WERI-Rb-1 (cell line): ENCODE measurements at places on chromosomes 7 and 10.

DNA sequence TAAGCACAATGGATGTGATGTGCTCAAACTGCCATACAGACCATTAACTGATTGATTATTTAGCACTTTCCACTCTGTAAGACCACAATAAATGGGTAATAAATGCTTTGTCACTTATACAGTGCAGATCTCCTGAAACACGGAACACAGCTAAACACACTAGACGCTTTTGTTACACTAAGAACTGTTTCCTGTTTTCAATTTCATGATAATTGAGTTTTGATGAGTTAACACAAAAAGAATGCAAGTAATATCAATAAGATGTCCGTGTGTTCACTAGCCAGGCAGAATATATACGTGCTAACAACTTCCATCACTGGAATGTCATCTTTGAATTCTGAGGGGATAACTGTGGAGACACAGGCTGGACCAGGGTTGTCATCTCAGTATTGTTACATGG is 178.8 kb downstream of the SKAP2 start:
- no peak for DNase-seq

DNA sequence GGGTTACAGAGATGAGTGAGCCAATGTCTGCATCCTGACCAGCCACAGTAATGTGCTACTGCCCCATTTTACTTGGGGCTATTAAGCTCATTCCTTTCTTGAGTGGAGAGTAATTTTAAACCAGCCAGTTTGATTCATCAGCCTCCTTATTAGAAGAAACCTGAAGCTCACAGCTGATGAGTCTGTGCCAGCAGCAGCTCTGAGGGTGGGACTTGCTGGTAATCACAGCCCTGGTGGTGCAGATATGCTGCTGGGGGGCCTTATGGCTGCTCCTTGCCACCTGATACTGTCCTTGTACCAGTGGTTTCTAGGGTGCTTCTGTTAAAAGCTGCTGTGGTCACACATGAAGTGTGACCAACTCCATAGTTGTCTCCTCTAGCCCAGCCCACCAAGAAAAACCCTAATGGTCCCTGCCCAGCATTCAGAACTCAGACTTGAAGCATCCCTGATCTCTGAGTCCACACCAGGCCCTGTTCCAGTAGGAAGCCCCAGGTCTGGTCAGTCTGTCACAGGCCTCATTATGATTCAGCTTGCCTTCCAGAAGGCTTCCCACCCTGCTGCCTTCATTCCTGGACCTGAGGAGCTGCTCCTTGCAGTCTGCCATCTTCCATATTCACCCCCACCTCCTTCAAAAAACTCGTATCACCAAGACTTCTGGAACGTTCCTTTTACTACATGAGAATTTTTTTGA is 28.9 kb upstream of the RBM20 start:
- DNase-seq = no peak

DNA sequence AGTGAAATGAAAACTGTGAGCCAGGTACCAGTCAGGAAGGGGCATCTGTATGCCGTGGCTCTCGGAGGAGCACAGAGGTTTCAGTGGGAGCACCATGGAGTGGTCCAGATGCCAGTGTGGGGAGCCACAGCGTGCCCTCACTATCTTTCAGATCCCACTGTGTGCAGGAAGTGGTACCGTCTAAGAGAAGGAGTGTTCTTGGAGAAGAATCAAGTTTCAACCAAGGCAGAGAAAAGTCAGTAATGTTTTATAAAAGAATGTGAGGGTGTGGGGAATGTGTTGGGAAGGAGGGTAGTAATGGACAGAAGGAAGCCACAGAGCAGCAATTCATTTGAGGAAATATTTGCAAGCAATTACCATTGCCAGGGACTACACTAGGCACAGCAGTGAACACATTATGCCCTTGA is 35.6 kb downstream of the PRKAR2B start:
- DNase-seq = no peak

- DNase-seq = no peak
Observed at GRCh38 chr7:92313055-92313454, 67.3 kb downstream of the ANKIB1 start.

GRCh38 chr7:3336042-3336665 is 35.1 kb downstream of the SDK1 start:
- no peak for DNase-seq

GRCh38 chr10:105586451-105587098 is 945.5 kb downstream of the SORCS3 start:
- no peak for DNase-seq

- DNase-seq = no peak
Observed at GRCh38 chr7:70645876-70646351, 486.0 kb upstream of the GALNT17 start.

- no peak for DNase-seq
Observed at GRCh38 chr10:71471006-71471405, 74.3 kb downstream of the CDH23 start.

DNA sequence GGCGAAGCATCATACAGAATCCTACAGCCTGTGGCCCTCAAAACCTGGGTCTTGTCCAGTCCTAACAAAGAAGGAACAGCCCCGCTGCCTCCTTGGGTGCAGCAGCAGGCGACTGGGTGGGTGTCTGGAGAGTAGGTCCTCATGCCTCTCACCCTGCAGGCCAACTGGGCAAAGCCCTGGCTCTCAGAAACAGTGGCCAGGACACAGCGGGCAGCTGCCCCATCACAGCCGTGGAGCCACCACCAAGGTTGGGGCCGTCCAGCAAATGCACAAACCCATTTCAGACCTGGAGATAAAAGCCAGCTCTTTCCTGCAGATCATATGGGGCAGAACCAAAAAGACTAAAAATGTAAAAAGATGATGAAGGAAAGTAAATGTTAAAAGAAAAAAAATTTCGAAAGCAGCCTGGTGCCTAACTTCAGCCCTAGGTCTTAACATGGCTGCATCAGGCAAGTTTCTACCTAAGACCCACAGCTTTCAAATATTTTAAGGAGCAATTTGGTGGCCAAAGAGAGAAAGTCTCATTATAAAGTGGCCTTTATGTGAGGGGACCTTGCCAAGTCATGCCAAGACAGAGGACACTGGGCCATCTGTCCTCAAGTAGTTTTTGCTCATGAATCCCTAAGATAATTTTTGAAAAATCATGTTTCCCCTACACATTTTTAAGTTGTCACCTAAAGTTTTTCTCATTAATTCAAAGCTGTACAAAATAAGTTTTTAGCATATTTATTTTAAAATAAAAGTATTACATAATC is 142.1 kb downstream of the PAXIP1 start:
- DNase-seq = no peak

- no peak for DNase-seq
Observed at GRCh38 chr7:4066206-4066605, 615.9 kb upstream of the FOXK1 start.

- DNase-seq = peak; percentile 41
Observed at GRCh38 chr10:44975431-44976331, 2.9 kb downstream of the DEPP1 start.

GRCh38 chr7:158607563-158607962 is 19.9 kb upstream of the PTPRN2 start:
- no peak for DNase-seq

DNA sequence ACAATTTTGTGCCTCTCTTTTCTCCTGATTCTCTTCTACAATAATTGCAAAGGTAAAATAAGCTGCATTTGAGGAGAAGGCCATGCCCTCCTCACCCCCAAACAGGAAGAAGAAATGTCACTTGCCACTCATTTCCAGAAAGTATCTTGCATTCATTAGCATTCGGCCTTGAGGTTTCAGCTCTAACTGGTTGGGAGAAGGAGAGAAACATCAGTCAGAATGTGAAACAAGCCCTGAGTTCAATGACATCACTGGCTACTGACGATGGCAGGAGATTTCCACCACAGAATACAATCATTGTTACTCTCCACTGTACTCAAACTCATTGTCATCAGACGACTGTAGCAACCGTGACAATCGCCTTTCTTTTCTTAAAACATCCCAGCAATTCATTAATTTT is 72.8 kb downstream of the PRKCQ start:
- no peak for DNase-seq

- no peak for DNase-seq
Observed at GRCh38 chr7:46291050-46291438, 370.0 kb upstream of the IGFBP3 start.

DNA sequence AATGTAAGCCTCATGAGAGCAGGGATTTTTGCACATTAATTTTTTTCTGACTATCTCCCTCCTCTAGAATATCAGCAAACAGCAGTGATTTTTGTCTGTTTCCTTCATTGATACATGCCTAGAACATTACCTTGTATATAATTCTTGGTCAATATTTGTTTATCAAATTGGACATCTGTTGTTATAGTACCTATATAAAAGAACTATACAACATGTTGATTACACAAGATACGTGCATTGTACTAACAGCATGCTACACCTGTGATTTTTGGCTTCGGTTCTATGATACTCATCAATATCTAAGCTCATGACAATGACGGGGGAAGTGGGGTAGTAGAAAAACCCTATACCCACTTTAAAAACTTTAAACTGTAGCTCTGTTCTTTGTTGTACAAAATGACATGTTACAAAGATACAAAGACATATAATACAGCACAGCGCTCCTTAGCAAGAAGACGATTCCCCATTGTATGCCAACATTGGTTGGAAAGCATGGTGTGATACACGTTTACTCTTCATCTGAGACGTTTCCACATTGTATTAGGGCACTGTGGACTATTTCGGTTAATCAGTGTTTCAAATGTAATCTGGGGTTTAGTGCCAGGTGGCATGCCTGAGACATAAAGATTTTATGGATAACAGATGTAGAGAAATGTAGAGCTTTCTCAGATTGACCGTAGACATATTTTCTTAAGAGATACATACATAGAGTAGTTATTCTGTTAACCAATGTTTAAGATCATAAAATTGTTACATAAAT is 70.5 kb upstream of the FOXP2 start:
- DNase-seq = no peak

GRCh38 chr7:151088856-151089699 is 2.8 kb downstream of the AGAP3 start:
- DNase-seq = peak; percentile 89

DNA sequence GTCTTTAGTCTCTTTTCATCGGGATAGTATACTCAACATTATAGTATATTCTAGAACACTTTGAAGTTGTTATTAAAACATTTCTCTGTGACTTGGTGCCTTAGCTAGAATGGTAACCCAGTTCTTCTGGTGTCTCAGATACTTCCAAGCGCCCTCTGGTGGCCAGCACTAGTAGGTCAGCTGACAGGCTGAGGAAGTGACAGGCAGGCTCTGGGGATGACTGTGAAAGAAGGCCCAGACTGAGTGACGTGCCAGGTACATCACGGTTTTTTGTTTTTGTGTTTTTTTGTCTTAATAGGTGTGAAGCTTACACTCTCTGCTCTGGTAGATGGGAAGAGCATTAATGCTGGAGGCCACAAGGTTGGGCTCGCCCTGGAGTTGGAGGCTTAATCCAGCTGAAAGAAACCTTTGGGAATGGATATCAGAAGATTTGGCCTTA is 5.1 kb downstream of the COMTD1 start:
- DNase-seq = peak; percentile 91

GRCh38 chr7:69162931-69163670 is 435.2 kb upstream of the AUTS2 start:
- DNase-seq = no peak

DNA sequence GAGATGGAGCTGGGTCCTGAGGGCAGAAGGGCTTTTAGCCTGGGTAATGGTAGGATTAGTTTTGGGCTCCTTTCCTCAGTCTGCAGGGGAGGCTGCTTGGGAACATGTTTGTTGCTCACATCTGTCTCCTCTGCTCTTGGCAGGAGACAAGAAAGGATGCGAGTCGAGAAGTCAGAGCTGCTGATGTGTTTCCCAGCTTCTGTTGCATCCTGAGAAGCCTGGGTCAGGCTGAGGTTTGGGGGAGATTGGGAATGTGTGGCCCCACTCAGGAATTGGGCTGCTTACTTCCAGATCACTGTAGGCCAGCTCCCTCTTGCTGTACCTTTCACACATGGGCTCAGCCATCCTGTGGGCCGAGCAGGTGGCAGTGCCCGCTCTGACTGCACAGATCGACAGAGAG is 79.2 kb downstream of the CCNY start:
- no peak for DNase-seq

GRCh38 chr10:126175641-126176262 is 212.5 kb downstream of the ADAM12 start:
- no peak for DNase-seq

DNA sequence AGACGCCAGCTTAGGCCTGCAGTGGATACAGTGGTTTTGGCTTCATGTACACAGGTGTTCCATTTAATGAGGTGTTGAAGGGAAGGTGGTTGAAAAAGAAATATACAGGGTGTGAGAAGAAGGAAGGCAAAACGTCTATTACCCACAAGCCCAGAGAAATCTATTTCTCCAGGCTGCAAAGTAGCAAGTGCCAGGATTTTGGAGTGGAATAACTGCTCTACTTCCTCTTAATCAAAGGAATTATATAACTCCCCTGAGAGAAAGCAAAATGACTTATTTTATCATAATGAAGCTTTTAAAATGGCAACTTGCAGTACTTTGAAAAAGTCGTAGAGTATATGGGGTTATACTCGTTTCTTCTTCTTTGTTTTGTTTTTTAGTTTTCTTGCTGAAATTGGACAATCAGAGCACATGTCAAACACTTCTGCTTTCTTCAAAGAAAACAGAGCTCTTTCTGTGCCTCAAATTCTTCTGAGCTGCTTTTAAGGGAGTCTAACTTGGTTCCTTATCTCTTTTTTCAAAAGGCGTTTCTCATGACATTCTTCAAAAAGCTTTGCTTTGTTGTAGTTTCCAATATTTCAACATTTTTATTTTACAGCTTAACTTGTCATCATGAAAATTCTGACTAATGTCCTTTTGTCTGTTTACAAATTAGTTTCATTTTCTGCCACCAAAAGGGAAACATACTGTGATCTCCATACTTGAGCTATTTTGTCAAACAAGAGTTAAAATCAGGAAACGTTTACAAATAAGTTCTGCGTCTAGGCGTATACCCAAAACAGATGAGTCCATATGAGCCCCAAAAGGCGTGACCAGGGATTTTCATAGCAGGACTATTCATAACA is 289.7 kb downstream of the FRMD4A start:
- no peak for DNase-seq
